ENCODE measurements at places on chromosomes 6 and 20.

GRCh38 chr20:1415667-1416468 lies 23.0 kb upstream of the FKBP1A start:
- no peak for DNase-seq

GRCh38 chr6:105424175-105424783 lies 21.4 kb upstream of the PREP start:
- DNase-seq = peak; percentile 42

GRCh38 chr6:41446907-41447545 lies 99.2 kb upstream of the FOXP4 start:
- DNase-seq = no peak

- no peak for DNase-seq
Observed at GRCh38 chr20:60913298-60913697, 338.8 kb upstream of the CDH4 start.

GRCh38 chr6:137133122-137133521 lies 40.3 kb downstream of the IL22RA2 start:
- no peak for DNase-seq

DNA sequence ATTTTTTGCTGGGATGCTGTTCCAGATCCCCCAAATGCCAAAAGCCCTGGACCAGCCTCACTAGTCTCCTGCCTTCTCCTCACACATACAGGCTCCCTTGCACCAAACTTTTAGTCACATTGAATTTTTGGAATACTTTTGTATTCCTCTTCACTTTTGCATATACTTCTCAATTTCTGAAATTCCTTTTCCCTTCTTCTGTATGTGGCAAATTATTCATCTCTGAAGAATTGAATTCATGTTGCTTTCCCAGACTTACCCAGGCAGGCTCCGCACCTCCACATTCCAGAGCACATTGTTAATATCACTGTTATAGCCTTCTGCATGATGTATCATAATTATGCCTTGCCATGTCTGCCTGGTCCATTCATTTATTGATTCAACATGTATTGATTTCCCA lies 255.3 kb upstream of the POU3F2 start:
- no peak for DNase-seq

DNA sequence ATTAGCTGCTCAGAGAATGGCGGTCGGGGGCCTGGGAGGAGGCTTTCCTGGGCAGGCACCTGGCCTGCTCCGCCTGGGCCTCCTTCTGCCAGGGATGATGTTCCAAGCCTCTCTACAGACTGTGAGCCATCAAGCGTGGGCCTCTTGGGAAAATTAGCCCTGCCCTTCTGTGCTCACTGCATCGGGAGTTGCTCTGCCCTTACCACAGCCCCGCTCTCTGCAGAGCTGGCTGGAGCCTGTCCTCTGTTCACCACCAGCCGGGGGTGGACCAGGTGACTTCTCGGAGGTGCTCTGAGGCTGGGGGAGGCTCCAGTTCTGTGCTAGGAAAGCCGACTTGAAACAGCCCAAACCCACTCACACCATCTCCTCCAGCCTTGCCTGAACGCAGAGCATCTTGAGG lies 24.2 kb downstream of the MDGA1 start:
- no peak for DNase-seq

- no peak for DNase-seq
Observed at GRCh38 chr6:36368921-36369865, 18.3 kb downstream of the ETV7 start.

DNA sequence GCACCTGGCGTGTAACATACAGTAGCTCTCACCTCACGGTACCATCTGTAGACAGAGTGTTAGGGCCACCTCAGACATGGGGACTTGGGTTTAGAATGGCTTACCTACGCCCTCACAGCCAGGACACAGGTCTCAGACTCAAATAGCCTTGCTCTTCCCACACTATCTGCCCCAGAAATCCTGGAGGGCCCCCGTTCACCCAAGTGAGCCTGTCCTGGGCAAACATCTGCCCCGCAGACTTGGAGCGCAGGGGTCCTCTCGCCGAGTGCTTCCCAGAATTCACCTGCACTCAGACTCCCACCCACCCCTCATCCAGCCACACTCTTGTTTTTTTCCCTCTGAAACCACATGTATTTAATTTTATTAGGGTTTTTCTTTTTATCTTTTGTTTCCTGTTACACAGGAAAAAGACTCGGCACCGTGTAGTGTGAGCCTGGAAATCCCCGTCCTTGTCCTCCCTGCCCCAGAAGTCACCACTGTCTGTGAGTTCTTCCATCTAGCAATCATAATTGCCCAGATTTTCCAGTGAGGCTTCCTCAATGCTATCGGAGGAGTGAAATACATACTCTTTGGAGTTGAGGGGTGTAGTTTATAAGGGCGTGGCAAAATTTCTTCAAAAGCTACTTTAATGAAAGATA lies 17.1 kb upstream of the MAP1LC3A start:
- DNase-seq = no peak

DNA sequence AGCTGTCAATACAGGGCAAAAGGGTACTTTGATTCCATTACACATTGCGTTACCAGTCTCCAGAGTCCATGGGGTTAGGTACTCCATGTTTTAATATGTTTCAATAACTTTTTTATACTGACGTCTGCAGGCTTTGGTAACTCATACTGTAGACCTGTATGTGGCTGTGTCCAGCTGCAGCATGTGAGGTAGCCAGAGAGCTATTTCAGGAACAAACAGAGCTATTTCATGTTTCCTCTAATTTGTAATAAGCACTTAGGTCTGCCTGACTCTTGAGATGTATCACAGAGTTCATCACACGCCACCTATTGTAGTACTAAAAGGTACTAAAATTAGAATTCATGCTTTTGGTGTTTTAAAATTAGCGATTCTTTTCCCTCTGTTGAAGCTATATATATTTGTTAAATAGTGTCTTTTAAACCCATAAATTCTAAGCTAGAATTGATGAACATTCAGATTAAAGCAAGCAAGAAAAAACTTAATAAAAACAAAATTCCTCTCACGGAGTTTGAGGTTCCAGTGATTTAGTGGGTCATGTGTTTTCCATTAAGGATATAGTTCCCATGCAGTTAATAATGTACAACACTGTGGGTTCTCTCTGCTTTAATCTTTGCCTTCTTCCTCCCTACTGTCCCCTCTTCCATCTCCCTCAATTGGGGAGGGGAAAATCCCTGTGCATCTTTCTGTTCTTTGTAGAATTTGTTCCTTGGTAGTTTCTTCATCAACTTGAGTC lies 37.0 kb downstream of the FOXO3 start:
- DNase-seq = no peak

DNA sequence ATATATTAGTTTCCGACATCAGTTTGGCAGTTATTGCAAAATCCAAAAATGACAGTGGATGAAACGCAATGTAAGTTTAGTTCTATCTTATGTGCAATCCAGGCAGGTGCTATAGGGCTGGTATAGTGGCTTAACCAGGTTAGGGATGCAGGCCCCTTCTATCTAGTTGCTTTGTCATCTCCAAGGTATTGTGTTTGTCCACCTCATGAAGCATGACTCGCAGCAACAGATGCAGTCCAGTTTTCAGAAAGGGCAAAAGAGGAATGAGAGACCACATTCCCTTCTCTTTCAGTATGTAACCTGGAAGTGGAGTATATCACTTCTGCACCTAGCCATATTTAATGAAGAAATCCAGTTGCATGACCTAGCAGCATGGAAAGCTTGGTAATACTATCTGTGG lies 59.7 kb downstream of the PKIB start:
- DNase-seq = no peak

DNA sequence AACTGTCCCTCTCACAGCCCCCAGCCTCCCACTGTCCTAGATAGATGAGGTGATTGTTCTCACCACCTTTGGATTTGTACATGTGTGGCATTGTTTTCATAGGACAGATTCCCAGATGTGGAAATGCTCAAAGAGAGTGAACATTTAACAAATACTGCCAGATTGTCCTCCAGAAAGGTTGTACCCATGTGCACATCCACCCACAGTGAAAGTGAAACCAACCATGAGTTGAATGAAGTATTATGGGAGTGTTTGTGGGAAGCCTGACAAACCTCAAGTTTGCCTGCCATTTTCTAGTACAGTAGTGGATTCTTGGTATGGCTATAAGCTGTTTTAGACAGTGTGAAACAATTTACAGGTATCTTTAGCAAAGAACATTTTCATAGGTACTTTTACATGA lies 42.7 kb downstream of the ANKRD6 start:
- no peak for DNase-seq

DNA sequence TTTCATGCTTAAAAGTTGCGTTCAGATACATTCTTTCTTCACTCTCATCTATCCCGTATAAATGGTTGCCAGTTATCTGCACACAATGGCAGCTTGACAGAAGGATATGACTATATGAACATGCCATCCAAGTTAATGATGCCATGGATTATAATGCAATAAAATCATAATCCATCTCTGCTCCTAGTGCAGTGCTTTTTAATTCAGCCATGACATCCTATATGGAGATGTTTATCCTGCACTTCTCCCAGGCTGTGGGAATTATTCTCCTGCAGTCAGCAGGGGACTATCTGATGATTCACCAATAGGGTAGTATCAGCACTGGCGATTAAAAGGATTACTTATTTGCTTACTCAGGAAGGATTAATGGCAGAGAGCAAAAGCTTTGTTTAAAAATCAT lies 273.8 kb downstream of the SAMD5 start:
- no peak for DNase-seq

GRCh38 chr6:157928428-157928827 lies 53.2 kb upstream of the SYNJ2 start:
- no peak for DNase-seq

DNA sequence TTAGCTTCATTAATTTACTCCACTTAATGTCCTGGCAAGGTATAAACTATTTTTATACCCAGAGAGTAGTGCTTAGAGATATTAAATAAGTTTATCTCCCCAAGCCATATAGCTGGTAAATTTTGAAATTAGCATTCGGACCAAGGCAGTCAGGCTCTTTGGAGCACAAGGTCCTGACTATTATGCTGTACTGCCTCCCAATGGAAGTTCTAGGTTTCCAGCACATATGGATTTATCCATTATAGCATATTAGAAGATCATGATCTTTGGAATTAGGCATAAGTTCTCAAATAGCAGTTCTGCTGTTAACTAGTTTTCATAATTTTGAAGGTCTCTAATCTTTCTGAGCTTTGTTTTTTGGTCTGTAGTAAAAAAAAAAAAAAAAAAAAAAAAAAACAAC lies 835.3 kb upstream of the EPHA7 start:
- no peak for DNase-seq

DNA sequence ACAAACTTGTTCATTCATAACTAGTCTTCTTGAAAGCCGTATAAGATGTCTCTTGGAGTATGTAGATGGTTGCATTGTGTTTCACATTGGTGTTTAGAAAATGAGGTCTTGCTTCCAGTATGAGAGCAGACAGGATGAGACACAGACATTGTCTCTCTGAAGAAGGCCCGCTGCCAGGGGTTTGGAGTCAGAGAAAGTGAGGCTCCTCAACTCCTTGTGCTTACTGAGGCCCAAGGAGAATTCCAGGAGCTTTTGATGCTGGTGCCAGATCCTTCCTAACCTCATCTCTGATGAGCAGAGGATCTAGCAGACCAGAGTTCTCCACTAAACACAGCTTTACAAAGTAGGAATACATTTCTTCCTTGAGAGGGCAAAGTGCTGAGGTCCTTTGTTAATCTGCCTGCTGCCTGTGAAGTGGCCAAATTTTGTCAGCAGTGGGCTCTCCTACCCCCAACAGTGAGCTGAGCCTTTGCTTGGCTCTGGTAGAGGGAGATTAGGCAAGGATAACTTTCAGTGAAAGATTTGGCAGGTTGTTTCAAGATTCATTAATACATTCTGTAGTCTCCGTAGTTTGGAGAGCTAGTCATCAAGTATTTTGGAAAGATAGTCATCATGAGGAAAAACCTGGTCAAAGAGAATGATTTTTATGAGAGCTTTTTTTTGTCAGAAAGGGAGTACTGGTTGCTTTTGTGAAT lies 9.7 kb downstream of the MAPRE1 start:
- DNase-seq = no peak

- DNase-seq = no peak
Observed at GRCh38 chr6:147700436-147701209, 192.1 kb downstream of the SAMD5 start.

- no peak for DNase-seq
Observed at GRCh38 chr6:22206106-22206505, 90.7 kb downstream of the PRL start.

DNA sequence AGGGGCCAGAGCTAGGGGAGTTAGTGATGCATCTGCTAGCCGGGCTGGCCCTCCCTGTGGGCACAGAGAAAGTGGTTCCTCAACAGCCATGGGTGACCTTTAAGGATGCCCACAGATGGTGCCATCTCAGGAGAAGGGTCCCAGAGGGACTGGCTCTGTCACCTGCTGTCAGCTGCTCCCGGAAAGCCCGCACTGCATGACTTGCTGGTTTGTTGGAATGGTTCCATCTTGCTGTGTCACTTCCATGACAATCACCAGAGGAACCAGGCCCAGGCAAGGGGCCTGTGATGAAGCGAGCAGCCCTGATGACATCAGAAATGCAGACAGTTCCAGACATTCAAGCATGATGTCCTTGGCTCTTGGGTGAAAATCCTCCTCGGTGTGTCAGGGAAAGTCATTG lies 125.2 kb downstream of the PHACTR3 start:
- DNase-seq = no peak

GRCh38 chr20:41672282-41672681 lies 54.1 kb upstream of the CHD6 start:
- no peak for DNase-seq

GRCh38 chr6:126661646-126662045 lies 321.7 kb downstream of the CENPW start:
- DNase-seq = no peak

- DNase-seq = no peak
Observed at GRCh38 chr6:148422085-148422484, 79.4 kb downstream of the SASH1 start.

DNA sequence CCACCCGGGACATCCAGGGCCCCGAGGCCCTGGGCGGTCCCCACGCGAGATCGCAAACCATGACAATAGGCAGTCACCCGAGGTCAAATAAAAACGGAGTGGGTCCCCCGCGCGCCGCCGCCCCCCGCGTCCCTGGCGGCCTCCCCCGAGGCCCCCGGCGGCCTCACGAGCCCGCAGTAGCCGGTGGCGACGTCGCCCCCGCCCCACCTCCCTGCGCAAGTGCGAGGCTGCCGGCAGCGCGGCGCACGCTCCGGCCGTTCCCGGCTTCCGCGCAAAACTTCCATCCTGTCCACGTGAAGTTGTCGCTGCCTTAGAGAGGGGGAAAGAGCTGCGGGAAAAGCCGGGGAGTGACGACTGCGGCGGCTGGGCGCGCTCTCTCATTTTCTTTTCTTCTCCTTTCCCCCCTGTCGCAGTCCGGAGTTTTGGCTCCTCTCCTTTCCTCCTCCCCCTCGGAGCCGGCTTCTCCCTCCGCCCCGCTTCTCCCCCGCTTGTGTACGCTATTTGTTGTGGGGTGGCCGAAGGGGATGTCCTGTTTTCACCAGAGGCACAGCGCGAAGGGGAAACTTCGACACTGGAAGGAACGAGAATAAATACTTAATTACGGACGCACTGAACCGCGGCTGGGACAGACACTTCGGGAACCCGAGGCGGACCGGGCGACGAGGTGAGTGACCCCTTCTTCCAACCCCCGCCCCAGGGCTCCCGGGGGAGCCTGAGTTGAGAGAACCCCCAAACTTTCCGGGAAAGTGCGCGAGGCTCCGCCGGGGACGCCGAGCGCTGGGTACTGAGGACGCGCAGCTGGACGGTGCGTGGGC lies at the start of gene EYA4:
Gene EYA4 (plus strand): TSS at position 272 of the 815 bp plus-strand sequence. CDS start 33,424 bp downstream, outside the sequence.
- no peak for DNase-seq

GRCh38 chr6:75735491-75736186 lies 13.4 kb upstream of the MYO6 start:
- no peak for DNase-seq

All from stimulated activated CD4-positive, alpha-beta T cell treated with anti-CD3 and anti-CD28 coated beads, Interleukin-15, amount 100 ng/mL, for 48 hours (primary cell).